Stimulated activated CD4-positive, alpha-beta T cell treated with anti-CD3 and anti-CD28 coated beads, Interleukin-4, amount 100 ng/mL, for 4 hours (primary cell): ENCODE measurements at places on chromosomes 1 and 21.

DNA sequence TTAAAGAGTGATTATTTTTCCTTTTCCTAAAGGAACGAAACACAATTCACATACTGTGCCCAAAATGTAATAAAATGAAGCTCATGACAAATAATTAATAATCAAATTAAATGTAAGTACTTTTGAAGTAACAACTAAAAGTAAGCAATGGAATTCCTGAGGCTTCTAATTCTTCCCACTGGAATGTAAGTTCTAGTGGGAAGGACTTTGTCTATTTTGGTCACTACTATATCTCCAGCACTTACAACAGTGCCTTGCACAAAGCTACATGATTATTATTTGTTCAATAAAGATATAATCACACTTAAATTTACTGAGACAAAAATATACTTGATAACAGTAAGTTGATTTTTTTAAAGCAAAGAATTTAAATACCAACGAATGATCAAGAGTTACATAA is 128.8 kb downstream of the COQ8A start:
- DNase-seq, result no peak

- DNase-seq, result no peak
Observed at GRCh38 chr1:80893115-80893514, 907.6 kb upstream of the ADGRL2 start.

DNA sequence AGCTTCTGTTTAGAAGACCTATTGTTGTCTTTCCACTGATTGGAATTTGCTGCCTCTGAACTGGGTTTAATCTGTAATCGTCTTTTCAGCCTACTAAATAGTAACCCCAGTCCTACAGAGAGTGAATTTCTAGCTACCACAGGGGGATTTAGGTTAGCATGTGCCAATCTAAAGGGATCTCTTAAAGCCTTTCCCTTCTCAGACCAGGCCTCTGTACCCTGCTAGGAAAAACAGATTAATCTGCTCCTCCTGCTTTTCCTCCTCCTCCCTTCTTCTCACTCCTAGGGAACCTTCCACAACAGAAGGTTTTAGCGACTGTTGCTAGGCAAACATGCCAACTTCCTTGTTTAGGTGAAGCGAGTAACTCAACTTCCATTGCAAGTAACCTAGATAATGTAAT is 1.3 kb upstream of the RC3H1 start:
- no peak for DNase-seq

DNA sequence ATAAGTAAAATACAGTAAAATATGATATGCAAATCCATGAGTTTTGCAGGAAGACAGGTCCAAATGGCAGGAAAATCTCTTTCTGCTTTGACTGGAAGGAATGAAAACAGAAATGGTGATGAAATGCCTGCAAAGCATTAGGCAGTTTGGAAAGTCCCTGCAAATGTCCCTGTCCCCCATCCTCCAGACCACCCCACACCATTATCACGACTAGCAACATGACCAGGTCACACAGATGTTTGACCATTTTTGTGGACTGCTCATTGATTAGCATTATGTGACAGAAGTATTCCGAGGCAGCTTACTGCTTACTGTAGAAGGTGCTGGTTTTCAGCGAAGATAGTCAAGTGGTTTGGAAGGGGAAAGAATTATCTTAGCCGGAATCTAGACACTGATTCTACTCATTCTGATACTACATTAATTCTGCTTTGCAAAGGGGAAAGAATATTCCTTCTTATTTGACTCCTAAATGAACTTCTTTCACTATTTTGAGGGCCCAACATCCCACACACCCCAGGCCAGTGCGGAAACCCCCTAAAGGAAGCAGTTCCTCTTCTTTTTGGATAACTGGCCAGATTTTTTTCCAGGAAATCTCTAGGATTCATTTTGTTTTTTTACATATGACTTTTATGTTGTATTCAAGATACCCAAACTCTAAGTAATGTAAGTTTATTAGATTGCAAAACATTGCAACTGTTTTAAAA is 9.5 kb upstream of the CR2 start:
- no peak for DNase-seq

DNA sequence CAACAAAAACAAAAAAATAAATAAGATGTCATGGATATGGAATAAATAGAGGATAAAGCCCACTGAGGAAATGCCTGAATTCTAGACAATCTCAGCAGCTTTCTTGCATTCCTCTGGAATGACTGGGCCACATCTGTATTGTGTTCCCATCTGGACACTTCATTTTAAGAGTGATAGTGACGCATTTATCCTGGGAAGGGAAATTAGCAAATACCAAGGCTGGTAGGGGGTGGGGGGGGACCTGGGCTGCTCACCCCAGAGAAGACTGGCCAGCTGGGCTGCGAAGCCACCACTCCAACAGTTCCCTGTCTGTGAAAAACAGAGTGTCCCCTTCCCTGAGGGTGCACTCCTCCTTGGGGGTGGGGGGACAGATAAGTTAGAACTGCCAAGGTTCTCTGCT is 106.3 kb downstream of the HIVEP3 start:
- no peak for DNase-seq
